NCI-H1105 treated with DMSO at 0.1 percent for 48 hours (cell line): ENCODE measurements at places on chromosomes 3 and 15.

DNA sequence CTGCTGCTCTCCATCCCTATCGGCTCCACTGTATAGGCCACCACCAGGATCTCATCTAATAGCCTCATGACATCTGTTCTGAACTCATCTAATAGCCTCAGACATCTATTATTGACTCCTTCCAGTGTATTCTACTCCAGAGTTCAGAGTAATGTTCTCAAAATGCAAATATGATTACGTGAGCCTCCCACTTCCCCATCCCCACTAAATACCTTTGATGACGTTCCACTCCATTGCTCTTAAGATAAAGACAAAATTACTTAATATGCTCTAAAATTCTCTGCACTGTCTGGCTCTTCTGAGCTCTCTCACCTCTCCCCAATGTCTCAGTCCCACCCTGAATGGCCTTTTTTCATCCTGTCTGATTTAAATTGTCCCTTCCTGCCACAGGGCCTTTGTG, 94.7 kb downstream of the SAMMSON start:
- no peak for DNase-seq

GRCh38 chr3:141074529-141074928, 23.4 kb downstream of the SPSB4 start:
- no peak for DNase-seq

GRCh38 chr3:50154476-50154839, 666 bp upstream of the SEMA3F start:
- DNase-seq, result peak; percentile 38

- no peak for DNase-seq
These were observed 13.2 kb downstream of the MEIS2 start for GRCh38 chr15:37087131-37087588.

DNA sequence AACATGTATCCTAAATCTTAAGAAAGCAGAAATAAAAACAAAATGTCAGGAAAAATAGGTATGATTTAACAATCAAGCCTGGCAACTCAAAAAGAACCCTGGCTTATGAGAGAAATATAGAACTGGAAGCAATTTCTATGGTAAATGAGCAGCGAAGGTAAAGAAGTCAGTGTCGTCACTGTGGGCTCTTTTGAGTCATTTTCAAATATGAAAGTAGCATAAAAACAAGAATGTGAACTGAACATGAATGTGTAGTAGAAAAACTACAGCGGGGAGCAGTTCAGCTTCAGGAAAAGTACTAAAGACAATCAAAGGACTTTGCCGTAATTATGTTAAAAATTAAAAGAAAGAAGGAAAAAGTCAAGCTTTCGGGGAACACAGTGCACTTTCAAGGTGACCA, 17.5 kb downstream of the LSG1 start:
- DNase-seq, result no peak

DNA sequence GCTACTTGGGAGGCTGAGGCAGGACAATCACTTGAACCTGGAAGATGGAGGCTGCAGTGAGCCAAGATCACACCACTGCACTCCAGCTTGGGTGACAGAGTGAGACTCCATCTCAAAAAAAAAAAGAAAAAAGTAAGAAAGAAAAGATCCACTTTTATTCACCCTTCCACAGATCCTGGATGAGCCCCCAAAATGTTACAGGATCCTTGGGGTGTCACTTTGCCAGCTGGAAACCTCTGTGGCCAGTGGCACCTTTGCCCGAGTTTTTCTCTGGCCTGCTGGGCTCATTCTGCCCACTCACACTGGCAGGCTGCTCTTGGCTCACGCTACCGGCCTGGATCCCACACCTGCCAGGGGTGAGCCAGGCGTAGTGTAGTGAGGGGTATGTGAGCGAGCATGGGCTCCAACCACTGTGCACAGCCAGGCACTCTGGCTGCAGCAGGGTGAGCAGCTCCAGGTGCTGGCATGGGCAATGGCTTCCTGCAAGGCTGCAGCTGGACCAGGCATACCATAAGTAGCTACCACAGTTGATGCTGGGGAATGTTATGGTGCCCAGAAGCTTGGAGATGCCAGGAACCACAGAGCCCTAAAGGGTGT, 57.8 kb upstream of the C15orf39 start:
- no peak for DNase-seq

DNA sequence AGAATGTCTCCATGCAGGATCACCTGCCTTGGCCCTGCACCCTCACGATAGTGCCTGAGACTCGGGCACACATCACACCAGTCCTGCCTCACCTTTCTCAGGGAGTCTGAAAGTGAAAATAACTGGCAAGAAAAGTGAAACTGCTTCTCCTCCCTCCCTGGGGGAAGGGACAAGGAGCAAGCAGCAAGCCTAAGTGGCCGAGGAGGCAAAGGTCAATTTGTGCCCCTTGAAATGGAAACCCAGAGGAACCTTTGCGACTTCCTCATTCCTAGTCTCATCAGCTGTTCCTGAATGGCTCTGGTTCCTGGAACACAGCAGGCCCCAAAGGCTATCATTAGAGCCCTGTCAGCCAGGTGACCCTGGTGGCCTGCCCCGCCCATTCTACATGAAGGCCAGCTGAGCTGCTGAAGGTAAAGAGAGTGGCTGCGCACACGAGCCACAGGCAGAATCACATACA, 28.0 kb upstream of the SLCO2A1 start:
- no peak for DNase-seq

DNA sequence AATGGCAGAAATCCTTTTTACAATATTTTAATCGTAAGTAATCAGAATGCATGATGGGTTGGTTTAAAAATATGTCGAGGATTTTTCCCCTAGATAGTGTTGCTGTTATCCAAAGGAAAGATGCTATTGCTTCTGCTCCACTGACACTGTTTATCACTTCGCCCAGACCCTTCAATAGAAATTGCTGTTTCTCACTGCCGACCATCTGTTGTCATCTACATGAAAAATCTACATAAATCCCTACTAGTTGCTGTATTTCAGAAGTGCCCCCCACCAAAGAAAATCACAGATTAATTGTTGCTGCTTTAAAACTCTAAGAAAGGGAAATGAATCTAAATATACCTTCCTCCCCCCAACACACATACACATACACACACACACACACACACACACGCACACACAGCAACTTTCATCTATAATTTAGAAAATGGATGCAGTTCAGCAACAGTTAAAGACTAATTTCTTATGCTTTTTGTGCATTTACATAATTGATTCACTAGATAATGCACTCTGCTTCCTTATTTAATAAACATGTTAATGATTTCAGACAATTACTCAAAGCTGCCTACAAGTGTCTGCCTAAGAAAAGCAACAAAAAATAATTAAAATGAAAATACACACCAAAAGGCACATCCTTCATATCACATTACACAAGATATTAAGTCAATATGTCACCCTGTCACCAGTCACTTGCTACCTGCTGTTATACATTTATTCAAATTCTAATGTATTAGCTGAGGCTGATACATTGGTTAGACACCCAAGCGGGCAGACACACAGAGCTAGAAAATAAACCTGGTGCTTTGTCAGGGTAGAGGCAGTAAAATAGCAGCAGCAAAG, 82.8 kb downstream of the RORA start:
- no peak for DNase-seq

- DNase-seq, result no peak
These were observed 17.6 kb upstream of the LINGO1 start for GRCh38 chr15:77650265-77650664.

GRCh38 chr15:45544266-45545023, 21.9 kb upstream of the SLC30A4 start:
- no peak for DNase-seq

GRCh38 chr3:100521439-100521845, 29.0 kb downstream of the TMEM45A start:
- DNase-seq, result no peak

DNA sequence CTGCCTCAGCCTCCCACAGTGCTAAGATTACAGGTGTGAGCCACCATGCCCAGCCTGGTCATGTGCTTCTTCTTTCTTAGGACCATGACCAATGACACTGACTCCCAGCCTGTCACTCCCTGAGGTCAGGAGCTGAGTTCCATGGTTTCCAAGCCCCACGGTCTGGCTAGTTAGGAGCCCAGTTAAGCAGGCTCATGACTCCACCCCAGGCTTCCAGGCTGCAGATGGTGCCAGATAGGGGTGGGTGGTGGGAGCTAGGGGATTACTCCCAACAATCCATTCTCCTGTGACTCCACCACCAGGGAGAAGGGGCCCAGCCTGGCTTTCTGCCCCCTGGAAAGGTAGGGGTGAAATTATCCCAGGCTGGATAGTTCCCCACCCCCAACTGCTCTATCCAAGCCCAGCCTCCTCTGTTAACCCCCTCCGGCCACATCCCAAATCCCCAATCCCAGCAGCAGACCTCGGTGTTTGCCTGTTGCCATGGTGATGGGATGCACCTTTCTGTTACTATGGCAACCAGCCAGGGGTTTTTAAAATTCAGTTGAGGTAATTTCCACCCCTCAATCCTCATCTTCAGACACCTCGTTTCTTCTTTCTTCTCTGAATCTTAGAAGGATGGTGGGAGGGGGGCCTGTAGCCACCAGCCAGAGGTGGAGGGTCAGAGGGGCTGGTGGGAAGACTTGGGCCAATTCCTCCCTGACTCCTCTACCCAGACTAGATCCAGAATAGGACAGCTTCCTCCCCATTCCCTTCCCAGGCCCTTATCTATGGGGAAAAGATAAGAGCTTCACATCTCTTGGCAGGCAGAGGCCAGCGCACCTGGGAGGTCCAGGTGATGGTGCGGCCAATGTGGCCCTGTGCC, 22.5 kb upstream of the SEMA3F start:
- no peak for DNase-seq

GRCh38 chr3:29514170-29514569, 233.3 kb downstream of the RBMS3 start:
- no peak for DNase-seq

DNA sequence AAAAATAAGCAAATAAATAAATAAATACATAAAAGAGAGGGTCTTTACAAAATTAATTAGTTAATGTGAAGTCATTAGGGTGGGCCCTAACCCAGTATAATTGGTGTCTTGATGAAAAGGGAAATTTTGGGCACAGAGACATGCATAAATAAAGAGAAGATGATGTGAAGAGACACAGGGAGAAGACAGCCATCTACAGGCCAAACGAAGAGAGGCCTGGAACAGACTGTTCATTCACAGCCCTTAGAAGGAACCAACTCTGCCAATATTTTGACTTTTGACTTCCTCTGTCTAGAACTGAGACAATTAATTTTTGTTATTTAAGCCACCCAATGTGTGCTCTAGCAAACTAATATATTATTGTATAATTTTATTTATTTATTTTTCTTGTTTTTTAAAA, 29.6 kb upstream of the SELENOK start:
- no peak for DNase-seq

DNA sequence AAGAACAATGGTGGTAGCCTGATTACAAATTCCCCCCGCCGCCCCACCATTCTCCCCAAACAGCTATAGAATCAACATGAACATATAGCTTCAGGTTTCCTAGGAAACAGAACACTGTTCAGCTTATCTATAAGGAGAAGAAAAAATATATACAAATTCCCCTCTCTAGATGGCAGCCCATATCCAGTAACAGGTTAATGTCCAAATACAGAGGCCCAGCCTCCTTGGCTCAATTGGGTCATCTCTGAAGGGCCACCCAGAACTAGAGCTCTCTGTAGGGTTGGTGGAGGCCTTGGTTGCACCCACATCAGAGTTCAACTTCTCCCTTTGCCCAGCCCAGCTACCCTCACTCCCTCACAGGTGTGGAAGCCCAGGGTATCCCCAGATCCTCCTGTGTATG, 91.5 kb upstream of the ADAMTS17 start:
- DNase-seq, result no peak

- DNase-seq, result peak; percentile 81
These were observed 187.7 kb downstream of the SATB1 start for GRCh38 chr3:18237251-18238005.

- DNase-seq, result no peak
These were observed 842.8 kb downstream of the SI start for GRCh38 chr3:164235289-164236028.

DNA sequence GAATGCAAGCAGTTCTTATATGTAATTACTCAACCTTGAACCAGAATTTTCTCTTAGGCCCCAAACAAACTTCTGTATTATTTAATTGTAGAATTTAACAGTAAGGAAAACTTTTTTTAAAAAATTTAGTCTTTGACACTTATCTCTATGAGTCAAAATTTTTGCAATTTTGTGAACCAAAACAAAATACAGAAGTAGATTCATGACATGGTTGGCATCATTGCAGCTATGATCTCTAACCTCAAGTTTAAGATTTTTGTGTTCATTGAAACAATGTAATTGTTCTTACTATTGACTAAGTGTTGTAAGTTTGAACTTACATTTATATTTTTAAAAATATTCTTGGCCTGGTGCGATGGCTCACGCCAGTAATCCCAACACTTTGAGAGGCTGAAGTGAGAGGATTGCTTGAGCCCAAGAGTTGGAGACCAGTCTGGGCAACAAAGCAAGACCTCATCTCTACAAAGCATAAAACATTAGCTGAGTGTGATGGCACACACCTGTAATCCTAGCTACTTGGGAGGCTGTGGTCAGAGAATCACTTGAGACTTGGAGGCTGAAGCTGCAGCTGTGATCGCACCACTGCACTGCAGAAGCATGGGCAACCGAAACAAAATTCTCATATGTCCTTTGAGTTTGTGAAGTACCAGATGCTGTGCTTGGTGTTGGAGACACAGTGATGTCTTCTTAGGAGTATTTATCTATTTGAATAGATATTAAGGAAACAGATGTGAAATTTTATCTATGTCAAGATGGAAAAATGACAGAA, 39.7 kb downstream of the STT3B start:
- DNase-seq, result no peak

DNA sequence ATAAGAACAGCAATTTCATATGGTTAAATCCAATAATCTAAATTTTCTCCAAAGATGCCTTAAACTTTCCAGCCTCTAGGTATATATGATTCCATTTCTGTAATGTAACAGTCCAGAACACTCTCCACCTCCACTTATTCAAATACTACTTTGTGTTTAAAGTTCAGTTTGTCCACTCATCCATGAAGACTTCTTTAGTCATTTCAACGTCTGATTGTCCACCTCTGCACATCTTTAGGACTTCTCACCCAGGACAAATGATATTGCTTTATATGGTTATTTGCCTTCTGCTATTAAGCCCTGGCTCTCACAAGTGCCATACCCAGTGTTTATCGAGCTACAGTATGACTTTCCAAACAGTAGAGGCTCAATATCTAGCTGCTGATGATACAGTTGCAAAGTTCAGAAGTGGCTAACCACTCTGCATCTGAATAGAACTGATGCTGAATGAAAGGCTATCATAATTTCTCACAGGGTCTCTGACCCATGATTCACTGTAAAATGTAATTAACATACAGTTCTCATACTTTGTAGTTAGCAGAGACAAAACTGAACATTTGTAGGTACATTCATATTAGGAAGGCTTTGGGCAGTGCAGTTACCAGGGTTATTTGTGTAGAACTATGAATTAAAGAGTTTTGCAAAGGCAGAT, 93.7 kb upstream of the MBNL1 start:
- DNase-seq, result no peak

DNA sequence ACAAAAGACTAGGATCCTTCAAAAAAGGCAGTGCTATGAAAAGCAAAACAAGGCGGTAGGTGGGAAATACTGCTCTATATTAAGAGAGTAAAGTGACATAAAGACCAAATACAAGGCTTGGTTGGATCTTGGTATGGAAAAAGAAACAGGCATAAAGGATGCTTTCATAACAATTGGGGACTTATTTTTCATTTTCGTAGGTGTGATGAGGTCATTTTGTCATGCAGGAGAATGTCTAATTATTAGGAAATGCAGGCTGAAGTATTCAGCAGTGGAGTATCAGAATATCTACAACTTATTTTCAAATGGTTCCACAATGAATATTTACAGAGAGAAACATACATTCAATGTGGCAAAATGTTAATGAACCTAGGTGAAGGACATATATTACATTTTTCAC, 9.0 kb downstream of the XPC start:
- no peak for DNase-seq

- DNase-seq, result no peak
These were observed 207.0 kb upstream of the ATP10A start for GRCh38 chr15:26070095-26070532.
